Large intestine (tissue), 12 donors: ENCODE measurements at places on chromosomes 12 and 14.

DNA sequence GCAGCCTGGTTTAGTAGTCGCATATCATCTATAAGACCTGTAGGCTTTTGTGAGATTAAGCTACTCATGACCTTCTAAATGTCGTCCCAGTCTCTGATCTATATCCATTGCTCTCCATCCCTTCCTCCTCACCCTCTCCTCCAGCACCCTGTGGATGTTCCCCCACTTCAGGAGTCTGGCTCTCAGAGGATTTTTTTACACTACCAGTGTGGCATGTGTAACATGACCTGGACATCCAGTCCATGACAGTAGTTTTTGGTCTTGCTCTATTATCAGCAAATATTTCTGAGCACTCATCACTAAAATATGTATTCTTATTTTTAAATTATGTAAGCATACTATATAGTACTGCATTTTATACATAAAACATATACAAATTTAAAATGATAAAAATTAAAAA, 142.1 kb downstream of the DYRK2 start:
- H3K27me3 ChIP-seq: no peaks in the 10 kb centered on the region
- no peak overlapping the region for H3K27ac ChIP-seq

GRCh38 chr14:89123851-89124250, 293.2 kb downstream of the FOXN3 start:
- H3K27me3 ChIP-seq: no peaks in the 10 kb centered on the region
- no peaks in the 10 kb centered on the region for H3K36me3 ChIP-seq
- no peak for DNase-seq
- H3K4me1 ChIP-seq: no peaks in the 10 kb centered on the region

GRCh38 chr12:47122602-47123001, 42.8 kb upstream of the AMIGO2 start:
- H3K36me3 ChIP-seq: no peaks in the 10 kb centered on the region
- H3K27ac ChIP-seq: no peak overlapping the region
- H3K4me1 ChIP-seq: no peaks in the 10 kb centered on the region
- no peaks in the 10 kb centered on the region for H3K27me3 ChIP-seq
- DNase-seq: no peak

DNA sequence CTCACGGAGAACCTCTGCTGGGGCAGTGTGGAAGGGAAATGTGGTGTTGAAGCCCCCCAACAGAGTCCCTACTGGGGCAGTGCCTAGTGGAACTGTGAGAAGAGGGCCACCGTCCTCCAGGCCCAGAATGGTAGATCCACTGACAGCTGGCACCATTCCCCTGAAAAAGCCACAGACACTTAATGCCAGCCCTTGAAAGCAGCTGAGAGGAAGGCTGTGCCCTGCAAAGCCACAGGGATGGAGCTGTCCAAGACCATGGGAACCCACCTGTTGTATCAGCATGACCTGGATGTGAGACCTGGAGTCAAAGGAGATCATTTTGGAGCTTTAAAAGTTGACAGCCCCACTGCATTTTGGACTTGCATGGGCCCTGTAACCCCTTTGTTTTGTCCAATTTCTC, 363.5 kb upstream of the PRICKLE1 start:
- H3K4me1 ChIP-seq: no peaks in the 10 kb centered on the region
- H3K27me3 ChIP-seq: no peaks in the 10 kb centered on the region

DNA sequence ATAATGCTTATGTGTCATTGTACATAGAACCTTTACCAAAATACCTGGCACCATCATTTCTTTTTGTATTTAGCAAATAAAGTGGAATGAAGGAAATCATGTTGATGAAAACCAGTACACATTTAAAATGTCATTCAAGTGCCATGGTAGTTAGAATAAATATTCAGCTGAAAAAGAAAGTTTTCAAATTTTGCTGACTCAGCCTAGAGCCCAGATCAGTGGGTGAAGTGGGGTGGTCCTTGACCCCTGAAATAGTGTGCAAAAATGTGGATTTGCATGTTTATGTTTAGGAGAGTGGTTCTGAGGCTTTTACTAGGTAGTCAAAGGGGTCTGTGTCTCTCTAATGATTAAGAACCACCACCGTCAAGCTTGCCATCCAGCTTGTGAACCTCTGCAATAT, 418.7 kb downstream of the ETNK1 start:
- H3K27ac ChIP-seq: no peak overlapping the region
- H3K4me1 ChIP-seq: no peaks in the 10 kb centered on the region
- H3K27me3 ChIP-seq: no peaks in the 10 kb centered on the region
- DNase-seq: no peak
- H3K4me3 ChIP-seq: no peak overlapping the region

- no peaks in the 10 kb centered on the region for H3K36me3 ChIP-seq
- no peak overlapping the region for H3K27ac ChIP-seq
- no peaks in the 10 kb centered on the region for H3K4me1 ChIP-seq
- H3K27me3 ChIP-seq: no peaks in the 10 kb centered on the region
- H3K4me3 ChIP-seq: no peak overlapping the region
Observed at GRCh38 chr12:97957109-97957508, 494.5 kb downstream of the RMST start.

DNA sequence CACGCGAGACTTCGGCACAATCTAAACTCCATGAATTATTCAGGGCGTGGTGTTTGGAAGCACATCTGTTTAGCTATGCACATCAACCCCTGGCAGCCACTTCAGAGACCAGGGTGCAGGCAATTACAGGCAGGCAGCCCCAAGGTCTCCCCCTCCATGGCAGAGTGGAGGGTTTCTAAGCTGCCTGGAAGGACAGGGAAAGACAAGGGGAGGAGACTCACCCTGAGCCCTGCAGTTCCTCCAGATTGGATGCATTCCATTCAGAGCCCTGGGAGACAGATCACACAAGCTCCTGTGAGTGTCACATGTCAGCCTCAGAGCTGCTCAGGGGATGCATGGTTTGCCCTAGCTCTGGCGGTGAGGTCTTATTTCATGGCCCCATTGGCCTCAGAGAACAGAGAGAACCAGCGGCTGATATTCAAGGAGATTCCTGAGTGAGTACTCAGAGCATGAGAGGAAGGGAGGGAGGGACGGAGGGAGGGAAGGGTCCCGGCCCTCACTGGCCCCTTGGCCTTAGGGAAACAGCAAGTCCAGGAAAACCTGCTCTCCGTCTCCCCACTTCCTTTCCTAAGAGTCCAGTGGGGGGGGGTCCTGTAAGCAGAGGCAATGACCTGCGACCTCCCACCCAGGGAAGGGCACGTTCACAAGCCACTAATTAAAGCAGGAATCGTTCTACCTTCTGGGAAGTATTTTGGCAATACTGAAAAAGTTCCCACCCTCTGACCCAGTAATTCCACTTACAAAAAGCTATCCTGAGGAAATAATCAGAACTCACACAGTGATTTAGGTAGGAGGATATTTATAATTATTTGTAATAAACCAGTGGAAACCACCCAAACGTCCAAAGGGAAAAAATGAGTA, 55.1 kb downstream of the SSH1 start:
- no peak for DNase-seq
- peaks cover 76% of the 10 kb centered on the region for H3K36me3 ChIP-seq
- peaks cover 15% of the 10 kb centered on the region for H3K4me1 ChIP-seq
- H3K4me3 ChIP-seq: no peak overlapping the region
- peak overlapping the region; percentile 71 for H3K27ac ChIP-seq

DNA sequence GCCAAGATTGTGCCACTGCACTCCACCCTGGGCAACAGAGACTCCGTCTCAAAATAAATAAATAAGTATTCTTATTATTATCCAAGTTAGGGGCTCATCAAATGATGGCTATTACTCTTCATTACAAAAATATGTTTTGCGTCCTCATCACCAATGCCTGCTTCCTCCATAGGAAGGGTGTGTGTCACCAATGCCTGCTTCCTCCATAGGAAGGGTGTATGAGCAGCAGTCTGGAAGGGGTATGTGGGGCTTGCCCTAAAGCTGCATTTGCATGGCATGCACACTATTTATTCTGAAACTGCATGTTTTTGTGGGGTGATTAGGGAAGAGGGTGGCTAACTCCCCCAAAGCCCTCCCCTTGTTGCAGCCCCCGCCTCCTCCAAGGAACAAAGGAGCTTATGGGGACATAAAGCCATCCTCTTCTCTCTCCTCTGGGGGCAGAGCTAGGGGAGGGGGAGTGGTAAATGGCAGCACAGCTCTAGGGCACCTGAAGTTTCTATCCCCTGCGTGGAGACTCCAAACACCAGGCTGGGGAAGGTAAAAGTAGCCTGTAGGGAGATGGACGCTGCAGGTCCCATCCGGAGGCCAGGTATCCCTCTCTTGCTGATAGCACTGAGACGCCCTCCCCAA, 1.3 kb downstream of the CAMKK2 start:
- no peak for DNase-seq
- no peaks in the 10 kb centered on the region for H3K27me3 ChIP-seq
- H3K4me1 ChIP-seq: peaks cover 3% of the 10 kb centered on the region

DNA sequence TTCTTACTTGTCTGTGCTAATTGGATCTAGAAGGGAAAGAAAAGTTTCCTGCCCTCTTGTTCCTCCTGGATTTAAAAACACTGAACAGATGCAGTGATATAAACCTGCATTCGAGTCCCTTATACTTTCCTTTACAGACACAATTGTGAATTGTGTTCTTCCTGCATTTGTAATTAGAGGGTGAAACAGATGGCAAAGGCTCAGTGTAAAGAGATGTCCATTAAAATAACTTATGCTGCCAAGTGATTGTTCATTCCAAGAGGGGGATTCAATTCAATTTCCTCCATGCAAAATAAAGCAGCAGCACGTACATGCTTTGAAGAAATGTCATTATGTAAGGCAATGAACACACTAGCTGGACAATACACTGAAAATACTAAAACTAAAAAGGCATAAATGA, 248.3 kb upstream of the LRIG3 start:
- H3K27ac ChIP-seq: no peak overlapping the region
- no peak for DNase-seq
- H3K36me3 ChIP-seq: no peaks in the 10 kb centered on the region
- H3K4me1 ChIP-seq: peaks cover 10% of the 10 kb centered on the region
- no peaks in the 10 kb centered on the region for H3K27me3 ChIP-seq
- no peak overlapping the region for H3K4me3 ChIP-seq
